Mesothelial cell of epicardium (in vitro differentiated cells): ENCODE measurements at places on chromosomes 16 and 17. TPM values are rescaled to one million over a fixed set of nuclear protein-coding genes. Genes with fewer than 3 reads are reported as not detected.
A peak's percentile ranks its signal among the peaks of the same experiment; 100 is the strongest.

Gene MARVELD3
- total RNA-seq, result 15.2 to 16.7 TPM (median 16.4 TPM) in 3 replicates

Gene SLFN14
- not detected in 3 replicates for total RNA-seq

Gene TMC8
- total RNA-seq, result 0.60 to 1.2 TPM (median 1.1 TPM) in 3 replicates

Gene COQ7
- 29.2 to 31.7 TPM (median 31.3 TPM) in 3 replicates for total RNA-seq

Gene SRCAP
- total RNA-seq, result 74.2 to 79.7 TPM (median 74.8 TPM) in 3 replicates

Gene RBFOX1
- 0.11 to 1.2 TPM (median 0.67 TPM) in 3 replicates for total RNA-seq

Gene KRTAP4-1
- total RNA-seq, result not detected in 3 replicates

Gene MEOX1
- total RNA-seq, result 1.2 to 1.8 TPM (median 1.2 TPM) in 3 replicates

Gene COX6A2
- total RNA-seq, result not detected in 3 replicates

Gene ATXN7L3
- total RNA-seq, result 132 to 143 TPM (median 137 TPM) in 3 replicates

Gene DDX52
- 45.8 to 49.0 TPM (median 48.3 TPM) in 3 replicates for total RNA-seq

- H3K36me3 ChIP-seq, result peaks cover 38% of the 10 kb centered on the region
- H3K27me3 ChIP-seq, result no peaks in the 10 kb centered on the region
- no peak for DNase-seq
- H3K27ac ChIP-seq, result no peak overlapping the region
Measured at GRCh38 chr16:4648917-4649316, 24.3 kb downstream of the MGRN1 start.

DNA sequence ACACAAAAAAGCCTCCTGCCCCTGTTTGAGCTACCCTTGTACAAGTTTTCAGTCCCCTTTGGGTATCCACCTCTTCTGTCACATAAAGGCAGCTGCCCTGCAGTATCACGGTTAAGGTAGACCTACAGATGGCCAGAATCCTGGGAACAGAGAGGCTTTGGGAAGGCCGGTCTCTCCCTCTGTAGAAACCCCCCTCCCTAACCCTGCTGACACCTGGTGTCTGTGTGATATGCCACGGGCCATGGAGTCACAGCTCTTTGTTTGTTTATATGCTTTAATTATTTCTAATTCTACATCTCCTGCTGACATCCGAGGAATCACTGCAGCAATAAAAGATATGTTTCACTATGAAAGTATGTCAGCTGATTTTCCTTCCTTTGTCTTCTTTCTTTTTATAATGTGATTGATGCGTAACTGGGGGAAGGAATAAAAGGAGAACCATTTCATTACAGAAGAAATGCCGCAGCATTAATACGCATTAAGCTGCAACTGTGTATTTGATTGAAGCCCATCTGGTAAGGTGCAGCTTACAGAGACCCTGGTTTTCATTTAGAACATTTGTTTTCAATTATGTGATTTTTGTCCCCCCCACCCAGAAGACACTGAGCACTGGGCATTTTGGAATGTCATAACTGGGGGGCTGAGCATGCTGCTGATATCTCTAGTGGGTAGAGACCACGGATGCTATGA is 142.1 kb downstream of the SLC39A11 start:
- H3K27ac ChIP-seq, result no peak overlapping the region
- DNase-seq, result no peak
- H3K36me3 ChIP-seq, result no peaks in the 10 kb centered on the region
- peaks cover 2% of the 10 kb centered on the region for H3K27me3 ChIP-seq

DNA sequence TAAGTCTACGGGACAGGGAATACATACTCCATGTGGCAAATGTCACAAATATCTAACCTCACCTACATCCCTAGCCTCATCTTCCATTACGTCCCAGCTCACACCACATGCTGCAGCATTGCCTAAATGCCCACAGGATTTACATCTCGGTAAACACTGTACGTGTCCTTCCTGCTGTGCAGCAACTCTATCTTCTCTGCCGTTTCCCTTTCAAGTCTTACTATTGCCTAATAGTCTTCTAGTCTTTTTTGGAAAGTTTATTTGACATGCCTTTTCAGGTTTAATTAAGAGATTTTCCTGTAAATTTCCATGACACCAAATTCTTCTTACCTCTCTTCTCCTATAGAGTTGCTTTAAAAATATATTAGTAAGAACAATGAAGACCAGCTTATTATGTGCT is 120.5 kb downstream of the HS3ST4 start:
- H3K4me1 ChIP-seq, result no peaks in the 10 kb centered on the region
- H3K4me3 ChIP-seq, result no peak overlapping the region
- DNase-seq, result no peak
- H3K27me3 ChIP-seq, result no peaks in the 10 kb centered on the region
- no peaks in the 10 kb centered on the region for H3K36me3 ChIP-seq

GRCh38 chr17:38960402-38960801 is 6.8 kb downstream of the FBXO47 start:
- no peaks in the 10 kb centered on the region for H3K27me3 ChIP-seq
- H3K4me1 ChIP-seq, result peaks cover 29% of the 10 kb centered on the region
- no peak overlapping the region for H3K27ac ChIP-seq
- no peak for DNase-seq

- no peaks in the 10 kb centered on the region for H3K36me3 ChIP-seq
- H3K4me3 ChIP-seq, result no peak overlapping the region
- H3K4me1 ChIP-seq, result no peaks in the 10 kb centered on the region
- no peak overlapping the region for H3K27ac ChIP-seq
Measured at GRCh38 chr17:35545150-35545549, 7.7 kb upstream of the SLFN12L start.

- peak overlapping the region; percentile 60 for H3K27ac ChIP-seq
- H3K4me1 ChIP-seq, result peaks cover 31% of the 10 kb centered on the region
- DNase-seq, result no peak
- H3K36me3 ChIP-seq, result no peaks in the 10 kb centered on the region
- no peak overlapping the region for H3K4me3 ChIP-seq
Measured at GRCh38 chr17:4249452-4250029, 14.2 kb downstream of the ANKFY1 start.

GRCh38 chr16:68313116-68313515 is 2.3 kb downstream of the PRMT7 start:
- no peak overlapping the region for H3K4me3 ChIP-seq
- H3K27ac ChIP-seq, result no peak overlapping the region
- peaks cover 26% of the 10 kb centered on the region for H3K4me1 ChIP-seq
- H3K36me3 ChIP-seq, result peaks cover 8% of the 10 kb centered on the region

DNA sequence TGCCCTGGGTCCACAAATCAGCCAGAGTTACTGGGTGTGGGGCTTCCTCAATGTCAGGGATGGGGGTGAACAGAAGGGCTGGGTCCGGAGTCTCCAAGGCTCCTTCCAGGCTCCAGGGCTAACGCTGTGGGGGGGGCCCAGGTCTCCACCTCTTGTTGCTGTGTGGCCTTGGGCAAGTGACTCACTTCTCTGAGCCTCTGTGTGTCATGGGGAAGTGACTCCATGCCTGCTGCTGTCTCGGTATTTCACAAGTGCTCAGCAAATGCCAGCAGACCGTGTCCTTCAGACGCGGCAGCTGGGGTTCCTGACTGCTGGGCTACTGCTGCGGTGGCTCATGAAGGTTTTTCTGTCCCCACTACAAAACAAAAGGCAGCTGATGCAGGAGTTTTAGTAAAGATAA is 26.6 kb downstream of the JPH3 start:
- H3K4me3 ChIP-seq, result no peak overlapping the region
- peaks cover 20% of the 10 kb centered on the region for H3K27me3 ChIP-seq
- H3K4me1 ChIP-seq, result no peaks in the 10 kb centered on the region
- DNase-seq, result no peak
- H3K36me3 ChIP-seq, result no peaks in the 10 kb centered on the region

DNA sequence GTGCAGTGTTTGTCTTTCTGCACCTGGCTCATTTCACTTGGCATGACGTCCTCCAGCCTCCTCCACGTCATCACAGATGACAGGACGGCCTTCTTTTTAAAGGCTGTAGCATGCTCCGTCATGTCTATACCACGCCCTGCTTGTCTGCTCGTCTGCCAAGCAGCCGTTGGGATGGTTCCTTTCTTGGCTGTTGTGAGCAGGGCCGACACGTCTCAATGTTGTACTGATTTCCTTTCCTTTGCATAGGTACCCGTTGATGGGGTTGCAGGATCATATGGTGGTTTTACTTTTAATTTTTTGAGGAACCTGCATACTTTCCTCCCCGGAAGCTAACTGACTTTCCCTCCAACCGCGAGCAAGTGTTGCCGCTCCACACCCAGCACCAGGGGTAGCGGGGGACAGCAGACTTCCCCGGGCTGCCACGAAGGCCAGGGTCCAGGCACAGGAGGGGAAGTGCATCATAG is 212.2 kb upstream of the ZNF469 start:
- peak overlapping the region; percentile 28 for H3K27ac ChIP-seq
- H3K4me3 ChIP-seq, result no peak overlapping the region
- no peak for DNase-seq

DNA sequence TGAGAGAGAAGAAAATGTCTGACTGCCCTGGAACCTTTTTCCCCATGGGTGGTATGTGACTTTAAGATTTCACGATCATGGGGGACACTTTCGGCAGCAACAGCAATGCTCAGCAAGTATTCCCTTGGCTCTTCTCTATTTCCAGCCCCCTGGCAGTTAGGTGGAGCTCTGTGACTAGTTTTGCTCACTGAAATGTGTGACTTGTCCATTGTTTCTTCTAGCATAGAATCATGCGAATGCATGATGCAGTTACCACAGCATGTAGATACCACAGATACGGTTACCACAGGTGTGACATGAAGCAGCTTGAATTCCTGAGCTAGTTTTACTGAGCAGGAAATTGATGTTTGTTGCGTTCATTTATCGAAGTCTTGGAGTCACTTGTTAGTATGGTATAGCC is 1034.5 kb upstream of the EEF2KMT start:
- peaks cover 9% of the 10 kb centered on the region for H3K27me3 ChIP-seq
- H3K4me3 ChIP-seq, result no peak overlapping the region
- H3K27ac ChIP-seq, result no peak overlapping the region

GRCh38 chr17:27450416-27450815 is 5.8 kb upstream of the KSR1 start:
- no peak overlapping the region for H3K4me3 ChIP-seq
- H3K4me1 ChIP-seq, result peaks cover 7% of the 10 kb centered on the region
- no peak overlapping the region for H3K27ac ChIP-seq
- H3K27me3 ChIP-seq, result no peaks in the 10 kb centered on the region
- no peak for DNase-seq

- no peaks in the 10 kb centered on the region for H3K27me3 ChIP-seq
- no peak overlapping the region for H3K27ac ChIP-seq
- H3K4me1 ChIP-seq, result peaks cover 11% of the 10 kb centered on the region
- H3K4me3 ChIP-seq, result no peak overlapping the region
- DNase-seq, result no peak
Measured at GRCh38 chr17:45325810-45326209, 9.0 kb upstream of the MAP3K14 start.

GRCh38 chr17:31216031-31216751 is 80.8 kb downstream of the OMG start:
- peaks cover 12% of the 10 kb centered on the region for H3K36me3 ChIP-seq
- no peaks in the 10 kb centered on the region for H3K4me1 ChIP-seq
- DNase-seq, result no peak
- H3K27ac ChIP-seq, result peak overlapping the region; percentile 54

GRCh38 chr16:674968-675883 is at the start of gene RHBDL1:
RHBDL1 (plus strand) TSS chr16:675671; CDS start chr16:675791, 120 bp downstream.
- peaks cover 10% of the 10 kb centered on the region for H3K27me3 ChIP-seq
- no peak for DNase-seq
- peaks cover 5% of the 10 kb centered on the region for H3K4me1 ChIP-seq
- no peak within 1 kb of the TSS for H3K27ac ChIP-seq
- no peaks in the 10 kb centered on the region for H3K36me3 ChIP-seq

- H3K27ac ChIP-seq, result peak overlapping the region; percentile 91
- DNase-seq, result no peak
- H3K27me3 ChIP-seq, result no peaks in the 10 kb centered on the region
- H3K4me3 ChIP-seq, result no peak overlapping the region
- H3K36me3 ChIP-seq, result peaks cover 7% of the 10 kb centered on the region
Measured at GRCh38 chr17:17826342-17826713, 10.5 kb downstream of the SREBF1 start.

DNA sequence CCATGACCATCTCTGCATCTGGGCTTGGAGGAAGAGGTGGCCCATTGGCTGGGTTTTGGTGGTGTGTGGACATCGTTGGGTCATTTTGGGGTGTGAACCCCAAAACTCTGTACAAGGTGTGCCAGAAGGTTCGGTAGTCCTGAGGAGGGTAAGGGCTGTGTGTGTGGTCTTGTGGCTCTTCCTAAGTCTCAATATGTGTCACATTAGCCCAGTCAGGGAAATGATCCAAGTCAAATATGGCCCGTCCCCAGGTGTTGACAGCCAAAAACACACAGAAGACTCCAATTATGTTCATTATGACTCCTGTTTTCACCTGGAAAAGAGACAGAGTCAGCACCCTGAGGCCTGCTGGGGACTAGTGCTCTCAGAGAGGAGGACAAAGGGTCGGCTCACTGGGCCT is 27.1 kb downstream of the SLC13A5 start:
- no peaks in the 10 kb centered on the region for H3K4me1 ChIP-seq
- peaks cover 37% of the 10 kb centered on the region for H3K27me3 ChIP-seq
- H3K27ac ChIP-seq, result no peak overlapping the region
- H3K36me3 ChIP-seq, result no peaks in the 10 kb centered on the region

DNA sequence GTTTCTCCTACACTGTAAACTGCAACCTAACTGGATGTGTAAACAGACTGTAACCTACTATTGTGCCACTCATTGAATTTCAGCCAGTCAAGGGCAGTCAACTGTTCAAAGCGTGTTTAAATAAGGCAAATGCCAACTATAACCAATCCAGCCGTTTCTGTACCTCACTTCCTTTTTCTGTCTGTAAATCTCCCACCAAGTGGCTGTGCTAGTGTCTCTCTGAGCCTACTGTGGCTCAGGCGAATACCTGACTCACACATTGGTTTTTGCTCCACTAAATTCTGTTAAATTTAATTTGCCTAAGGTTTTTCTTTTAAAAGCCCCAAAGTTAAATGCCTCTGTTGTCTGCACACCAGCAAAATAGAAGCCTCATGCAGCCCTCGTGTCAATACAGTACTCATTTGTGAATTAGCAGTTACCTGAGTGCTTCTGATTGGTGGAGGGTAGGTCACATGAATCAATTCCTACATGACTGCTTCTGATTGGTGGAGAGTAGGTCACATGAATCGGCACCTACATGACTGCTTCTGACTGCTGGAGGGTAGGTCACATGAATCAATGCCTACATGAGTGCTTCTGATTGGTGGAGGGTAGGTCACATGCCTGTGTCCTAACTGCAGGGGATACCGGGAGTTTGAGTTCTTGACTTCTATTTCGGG is 31.1 kb upstream of the CCR7 start:
- no peaks in the 10 kb centered on the region for H3K36me3 ChIP-seq
- H3K27me3 ChIP-seq, result no peaks in the 10 kb centered on the region
- peaks cover under 1% of the 10 kb centered on the region for H3K4me1 ChIP-seq
- no peak overlapping the region for H3K27ac ChIP-seq

DNA sequence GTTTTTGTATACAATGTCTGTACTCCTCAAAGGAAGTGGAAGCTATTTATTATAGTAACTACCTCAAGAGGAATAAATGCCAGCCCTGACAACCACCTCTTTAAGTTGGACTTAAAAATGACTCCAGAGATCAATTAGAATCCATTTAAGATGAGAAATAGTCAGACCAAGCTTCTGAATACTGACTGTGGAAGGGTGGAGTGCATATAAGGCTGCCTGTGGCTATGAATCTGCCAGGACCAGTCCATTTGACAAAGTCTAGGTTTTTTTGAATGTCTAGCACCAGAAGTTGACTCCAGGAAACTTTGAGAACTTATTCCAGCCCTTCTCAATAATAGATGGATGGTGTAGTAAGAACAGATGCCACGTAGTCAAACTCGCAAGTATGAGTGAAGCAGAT is 15.0 kb downstream of the OGFOD1 start:
- no peaks in the 10 kb centered on the region for H3K27me3 ChIP-seq
- no peak for DNase-seq
- H3K36me3 ChIP-seq, result peaks cover 55% of the 10 kb centered on the region
- peaks cover 14% of the 10 kb centered on the region for H3K4me1 ChIP-seq
- no peak overlapping the region for H3K4me3 ChIP-seq
- no peak overlapping the region for H3K27ac ChIP-seq

GRCh38 chr17:60345233-60345632 is 46.7 kb downstream of the USP32 start:
- peaks cover 7% of the 10 kb centered on the region for H3K4me1 ChIP-seq
- DNase-seq, result no peak
- H3K4me3 ChIP-seq, result no peak overlapping the region
- H3K36me3 ChIP-seq, result peaks cover 31% of the 10 kb centered on the region
- H3K27ac ChIP-seq, result peak overlapping the region; percentile 9
